ENCODE measurements at places on chromosomes 1 and 21.

GRCh38 chr1:229430761-229431283 lies 3.1 kb downstream of the ACTA1 start:
- H3K27me3 ChIP-seq = peaks cover 97% of the 10 kb centered on the region
- no peak overlapping the region for H3K4me3 ChIP-seq

- H3K4me1 ChIP-seq = peaks cover 59% of the 10 kb centered on the region
- H3K36me3 ChIP-seq = no peaks in the 10 kb centered on the region
- no peaks in the 10 kb centered on the region for H3K27me3 ChIP-seq
These were observed 615 bp downstream of the CLIC4 start for GRCh38 chr1:24745711-24746413.

- H3K4me3 ChIP-seq = no peak overlapping the region
- H3K4me1 ChIP-seq = no peaks in the 10 kb centered on the region
- no peak overlapping the region for H3K27ac ChIP-seq
- ATAC-seq = no peak
These were observed 92.5 kb downstream of the LRRC40 start for GRCh38 chr1:70112838-70113237.

DNA sequence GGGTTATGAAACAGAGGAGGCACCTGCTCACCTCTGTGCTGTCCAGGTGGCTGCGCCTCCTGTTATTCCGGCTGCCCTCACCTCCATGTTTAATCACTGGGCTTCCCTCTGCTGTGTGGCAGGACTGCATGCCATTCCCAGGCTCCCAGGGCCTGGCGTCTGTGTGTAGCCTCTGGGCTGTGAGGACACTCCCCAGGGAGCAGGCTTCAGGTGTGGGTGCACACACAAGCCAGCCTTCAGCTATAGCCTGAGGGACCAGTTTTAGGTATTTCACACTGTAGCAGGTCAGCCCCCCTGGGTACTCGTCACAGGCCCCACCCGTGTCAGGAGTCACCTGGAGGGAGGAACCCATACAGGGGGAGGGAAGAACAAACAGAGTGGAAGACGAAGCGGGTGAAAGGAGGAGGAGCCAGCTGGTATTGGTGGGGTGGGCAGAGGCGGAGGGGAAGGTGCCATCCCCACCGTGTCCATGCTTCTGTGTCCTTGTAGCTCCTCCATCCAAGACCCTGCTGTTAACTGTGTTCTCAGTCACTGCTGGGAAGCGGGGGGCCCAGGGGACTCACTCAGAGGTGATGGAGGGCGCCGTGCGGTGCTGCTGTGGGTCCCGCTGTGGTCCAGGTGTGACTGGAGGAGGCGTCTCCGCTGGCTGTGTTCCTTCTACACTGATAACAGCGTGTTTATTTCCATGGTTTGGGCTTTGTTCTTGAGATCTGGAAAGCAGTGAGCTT lies 158.6 kb downstream of the PGBD5 start:
- no peak overlapping the region for H3K27ac ChIP-seq
- H3K4me3 ChIP-seq = no peak overlapping the region
- no peaks in the 10 kb centered on the region for H3K27me3 ChIP-seq
- H3K4me1 ChIP-seq = no peaks in the 10 kb centered on the region
- no peaks in the 10 kb centered on the region for H3K36me3 ChIP-seq
- ATAC-seq = no peak

- H3K27me3 ChIP-seq = no peaks in the 10 kb centered on the region
- no peaks in the 10 kb centered on the region for H3K36me3 ChIP-seq
- peaks cover 11% of the 10 kb centered on the region for H3K4me1 ChIP-seq
- H3K4me3 ChIP-seq = no peak overlapping the region
- no peak overlapping the region for H3K27ac ChIP-seq
- no peak for ATAC-seq
These were observed 197.8 kb downstream of the HIVEP3 start for GRCh38 chr1:41720861-41721410.

GRCh38 chr1:147267711-147268110 lies 25.2 kb downstream of the CHD1L start:
- H3K27ac ChIP-seq = no peak overlapping the region
- no peak for ATAC-seq
- H3K4me1 ChIP-seq = no peaks in the 10 kb centered on the region
- peaks cover 79% of the 10 kb centered on the region for H3K36me3 ChIP-seq
- H3K27me3 ChIP-seq = no peaks in the 10 kb centered on the region
- H3K4me3 ChIP-seq = no peak overlapping the region

- no peaks in the 10 kb centered on the region for H3K4me1 ChIP-seq
- no peak for ATAC-seq
- no peaks in the 10 kb centered on the region for H3K36me3 ChIP-seq
- H3K27me3 ChIP-seq = no peaks in the 10 kb centered on the region
- H3K27ac ChIP-seq = no peak overlapping the region
These were observed 211.5 kb downstream of the LHX8 start for GRCh38 chr1:75345538-75346292.

Measured in gastroesophageal sphincter (tissue), 4 donors.